Fibroblast of skin of scalp (primary cell): ENCODE measurements at places on chromosomes 2 and 18.

DNA sequence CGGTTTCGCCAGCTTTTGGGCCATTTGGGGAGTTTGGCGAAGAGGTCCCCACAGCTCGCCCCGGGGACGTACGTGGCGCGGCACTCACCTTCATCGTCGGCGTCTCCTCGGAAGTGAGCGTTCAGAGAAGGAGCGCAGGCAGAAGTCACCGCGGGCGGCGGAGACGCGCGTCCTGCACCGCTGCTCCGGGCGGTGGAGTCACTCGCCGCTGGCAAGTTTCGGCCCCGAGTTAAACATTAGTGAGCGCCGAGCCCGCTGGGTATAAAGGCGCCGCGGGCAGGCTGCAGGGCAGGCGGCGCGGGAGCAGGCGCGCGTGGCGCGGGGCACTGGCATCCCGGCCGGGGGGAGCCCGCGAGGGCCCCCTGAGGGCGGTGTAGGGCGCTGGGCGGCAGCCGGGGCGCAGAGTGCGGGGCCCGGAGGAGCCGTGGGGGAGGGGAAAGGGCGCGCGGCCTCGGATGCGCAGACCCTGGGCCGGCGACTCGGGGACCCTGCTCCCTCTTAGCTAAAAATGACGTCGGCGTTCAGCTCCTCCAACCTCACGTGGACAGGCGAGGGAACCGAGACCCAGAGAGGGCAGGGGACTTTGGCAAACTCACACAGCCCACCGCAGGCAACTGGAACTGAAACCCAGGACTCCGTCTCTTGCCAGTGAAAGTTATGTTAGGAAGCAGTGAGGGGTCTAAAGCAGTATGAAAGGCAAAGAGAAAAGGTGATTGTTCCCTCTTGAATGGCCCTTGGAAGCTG lies at the start of gene DPP4:
Gene DPP4 (minus strand): TSS at position 328 of the 744 bp plus-strand sequence. CDS start 234 bp downstream, at position 94.
- no peak for DNase-seq

- no peak for DNase-seq
These were observed 166.2 kb upstream of the DTNA start for GRCh38 chr18:34543945-34544344.

DNA sequence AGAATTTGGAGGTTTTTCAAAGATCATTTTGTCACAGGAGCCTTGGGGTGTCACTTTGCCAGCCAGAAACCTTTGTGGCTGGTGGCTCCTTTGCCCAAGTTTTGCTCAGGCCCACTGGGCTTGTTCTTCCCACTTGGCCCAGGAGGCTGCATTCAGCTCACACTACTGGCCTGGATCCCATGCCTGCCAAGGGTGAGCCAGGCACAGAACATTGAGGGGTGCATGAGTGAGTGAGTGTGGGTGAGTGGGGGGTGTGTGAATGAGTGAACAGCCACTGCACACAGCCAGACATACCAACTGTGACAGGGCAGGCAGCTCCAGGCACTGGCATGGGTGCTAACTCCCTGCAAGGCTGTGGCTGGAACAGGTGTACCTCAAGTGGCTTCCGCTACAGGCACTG lies 39.6 kb downstream of the FAM171B start:
- DNase-seq = no peak

- DNase-seq = no peak
These were observed 26.2 kb downstream of the BMP10 start for GRCh38 chr2:68845043-68845442.

DNA sequence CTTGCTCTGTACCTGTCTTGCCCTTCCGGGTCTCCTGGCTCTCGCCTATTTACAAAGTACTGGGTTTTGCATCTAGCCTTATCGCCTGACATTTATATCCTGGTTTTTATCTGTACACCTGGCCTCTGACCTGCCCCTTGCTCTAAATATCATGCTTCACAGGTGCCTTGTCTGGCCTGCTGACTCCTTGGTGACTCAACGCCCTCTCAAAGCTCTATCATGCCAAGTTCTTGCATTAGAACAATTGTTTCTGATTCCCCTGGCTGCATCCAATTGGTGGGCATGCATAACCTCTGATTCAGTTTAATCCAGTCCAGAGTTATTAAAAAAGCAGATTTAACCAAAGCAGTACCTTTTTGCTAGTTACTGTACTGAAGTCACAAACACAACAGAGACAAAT lies 113.9 kb upstream of the CCDC68 start:
- no peak for DNase-seq
